ENCODE measurements at places on chromosomes 1 and 21.

DNA sequence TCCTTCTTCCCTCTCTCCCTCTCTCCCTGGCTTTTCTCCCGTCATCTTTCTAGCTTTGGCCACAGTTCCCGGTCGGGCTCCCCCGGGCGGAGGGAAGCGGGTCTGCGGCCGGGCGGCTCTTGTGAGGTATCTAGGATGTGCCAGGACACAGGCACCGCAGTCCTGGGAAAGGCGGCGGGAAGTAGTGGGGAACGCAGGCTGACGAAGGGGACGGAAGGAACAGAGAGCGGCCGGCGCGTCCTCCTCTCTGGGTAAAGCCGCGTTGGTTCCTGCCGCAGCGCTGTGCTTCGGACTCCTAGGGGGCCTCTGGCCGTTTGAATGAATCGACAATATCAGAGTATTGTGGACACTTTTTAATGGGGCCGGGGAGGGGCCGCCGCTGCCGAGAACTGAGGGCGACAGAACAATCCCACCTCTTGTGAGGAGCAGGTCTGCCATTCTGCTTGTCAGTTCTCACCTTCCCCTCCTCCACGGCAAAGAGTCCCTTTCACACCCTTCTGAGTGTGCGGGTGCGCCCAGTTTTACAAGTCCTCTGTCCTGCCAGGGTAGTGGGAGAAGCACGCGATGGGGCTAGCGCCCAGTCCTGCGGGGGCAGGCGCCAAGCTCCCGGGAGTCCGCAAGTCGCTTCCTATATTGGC is 1.2 kb upstream of the LHX9 start:
- DNase-seq: peak; percentile 60

DNA sequence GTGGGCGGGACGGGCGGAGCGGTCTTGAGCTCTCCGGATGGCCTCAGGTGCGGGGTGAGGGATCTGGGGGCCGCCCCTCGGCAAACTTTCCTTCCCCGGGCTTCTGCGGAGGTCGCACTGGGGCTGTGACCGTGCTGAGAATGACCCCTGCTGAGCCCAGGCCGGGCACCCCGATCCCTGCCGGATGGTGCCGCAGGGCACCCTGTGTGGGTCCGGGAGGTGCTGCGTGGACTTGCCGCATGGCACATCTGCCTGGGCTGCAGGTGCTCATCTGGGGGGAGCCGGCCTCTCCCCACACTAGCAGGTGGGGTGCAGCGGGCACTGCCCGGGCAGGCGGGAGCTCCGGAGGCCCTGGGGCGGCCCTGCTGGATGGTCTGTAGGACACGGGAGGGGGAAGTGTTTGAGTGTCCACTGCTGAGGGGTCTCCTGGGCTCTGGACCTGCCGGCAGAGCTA is 31.8 kb upstream of the PEX10 start:
- DNase-seq: no peak

GRCh38 chr1:43052786-43053439 is 94.2 kb upstream of the SLC2A1 start:
- DNase-seq: no peak

DNA sequence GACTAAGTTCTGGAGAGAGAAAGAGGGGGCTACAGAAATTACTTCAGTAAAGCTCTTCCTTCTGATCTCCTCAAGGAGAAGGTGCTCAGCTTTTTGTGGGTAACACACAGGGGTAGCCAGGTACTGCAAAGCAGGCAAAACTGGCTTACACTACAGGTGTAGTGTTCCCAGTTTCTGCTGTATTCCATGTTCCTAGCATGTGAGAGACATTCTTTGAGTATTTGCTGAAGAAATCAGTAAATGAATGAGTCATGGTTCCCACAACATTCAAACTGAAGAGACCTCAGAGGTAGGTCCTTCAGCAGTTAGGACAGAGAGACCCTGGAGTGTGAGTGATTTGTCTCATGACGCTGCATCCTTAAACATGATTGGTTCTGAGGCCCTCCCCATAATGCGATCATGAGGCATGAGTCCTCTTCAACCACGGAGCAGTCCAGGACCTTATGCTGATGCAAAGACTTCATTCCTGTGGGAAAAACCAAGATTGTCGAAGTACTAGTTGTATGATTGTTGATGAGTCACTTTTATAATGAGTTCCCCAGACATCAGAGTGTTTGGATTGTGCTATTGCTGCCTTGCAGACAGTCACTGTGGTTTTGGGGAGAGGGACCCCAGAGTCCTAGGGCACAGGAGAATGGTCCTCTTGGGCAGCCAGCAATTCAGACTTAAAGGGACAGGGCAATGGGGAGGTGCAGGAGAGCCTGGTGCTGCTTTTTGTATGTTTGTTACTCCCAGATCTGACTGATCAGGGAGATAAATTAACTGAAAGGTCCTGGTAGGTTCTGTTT is 2.7 kb upstream of the OR10J4 start:
- no peak for DNase-seq

DNA sequence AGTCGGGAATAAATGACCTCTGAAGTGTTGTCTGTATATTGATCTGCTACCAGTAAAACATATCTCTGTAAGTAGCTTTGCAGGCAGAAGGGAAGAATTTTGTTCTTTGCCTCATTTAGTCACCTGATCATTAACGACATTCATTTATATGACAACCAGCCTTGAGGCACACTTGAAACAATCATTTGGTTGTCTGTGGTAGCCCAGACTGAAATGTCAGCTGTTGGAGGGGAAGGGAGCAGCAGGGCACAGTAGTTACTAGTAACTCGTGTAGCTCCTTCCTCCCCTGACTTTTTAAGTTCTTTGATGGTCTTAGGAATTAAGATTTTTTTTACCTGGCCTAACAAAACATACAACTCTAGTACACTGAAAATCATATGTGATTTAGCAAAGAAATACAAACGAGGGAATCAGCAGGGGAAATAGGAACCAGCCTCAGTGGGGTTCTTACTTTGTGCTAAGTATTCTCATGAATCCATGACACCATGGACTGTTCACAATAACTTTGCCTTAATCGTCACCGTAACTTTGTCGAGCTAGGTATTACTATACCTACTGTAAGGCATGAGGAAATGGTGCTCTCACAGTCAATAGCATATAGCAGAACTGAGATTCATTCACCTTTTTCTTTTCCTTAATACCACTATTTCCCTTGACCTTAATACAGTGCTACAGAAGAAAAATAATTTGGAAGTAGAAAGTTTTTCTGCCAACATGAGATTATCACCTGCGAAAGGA is 6.4 kb downstream of the IL12RB2 start:
- DNase-seq: no peak

DNA sequence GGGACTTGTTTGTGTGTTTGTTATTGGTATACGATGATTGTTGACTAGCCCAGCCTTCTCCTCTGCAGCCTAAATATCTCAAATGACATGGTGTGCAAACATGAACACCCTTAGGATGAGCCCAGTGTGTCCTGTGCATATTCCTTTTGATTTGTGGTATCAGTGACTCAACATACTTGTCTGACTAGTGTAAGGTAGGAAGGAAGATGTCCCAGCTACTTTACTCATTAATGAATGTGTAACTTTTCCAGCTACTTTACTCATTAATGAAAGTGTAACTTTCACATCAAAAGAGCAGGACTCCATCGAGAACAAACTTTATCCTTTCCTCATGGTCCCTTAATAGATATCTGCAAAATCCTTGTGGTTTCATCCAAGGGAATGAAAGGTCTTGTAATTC is 2.7 kb upstream of the ZNF692 start:
- DNase-seq: no peak

DNA sequence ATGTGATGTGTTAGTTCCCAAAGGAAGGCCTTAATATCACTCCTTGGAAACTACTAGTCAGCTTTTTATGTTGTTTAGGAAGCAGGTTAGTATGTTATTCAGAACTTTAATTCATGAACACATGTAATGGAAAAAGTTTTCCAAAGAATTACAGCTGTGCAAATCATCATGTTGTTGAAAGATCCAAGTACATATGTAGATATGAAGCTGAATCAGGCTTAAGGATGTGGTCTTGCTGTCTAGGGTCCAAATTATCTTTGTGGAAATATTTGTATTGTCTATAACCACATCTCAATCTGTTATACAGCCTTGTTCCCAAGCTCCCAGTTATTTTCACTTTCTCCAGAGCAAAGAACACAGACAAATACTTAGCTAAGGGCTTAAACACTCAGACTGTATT is 231.6 kb downstream of the TPR start:
- DNase-seq: no peak

GRCh38 chr1:183604815-183605214 is 14.6 kb upstream of the NCF2 start:
- DNase-seq: no peak

DNA sequence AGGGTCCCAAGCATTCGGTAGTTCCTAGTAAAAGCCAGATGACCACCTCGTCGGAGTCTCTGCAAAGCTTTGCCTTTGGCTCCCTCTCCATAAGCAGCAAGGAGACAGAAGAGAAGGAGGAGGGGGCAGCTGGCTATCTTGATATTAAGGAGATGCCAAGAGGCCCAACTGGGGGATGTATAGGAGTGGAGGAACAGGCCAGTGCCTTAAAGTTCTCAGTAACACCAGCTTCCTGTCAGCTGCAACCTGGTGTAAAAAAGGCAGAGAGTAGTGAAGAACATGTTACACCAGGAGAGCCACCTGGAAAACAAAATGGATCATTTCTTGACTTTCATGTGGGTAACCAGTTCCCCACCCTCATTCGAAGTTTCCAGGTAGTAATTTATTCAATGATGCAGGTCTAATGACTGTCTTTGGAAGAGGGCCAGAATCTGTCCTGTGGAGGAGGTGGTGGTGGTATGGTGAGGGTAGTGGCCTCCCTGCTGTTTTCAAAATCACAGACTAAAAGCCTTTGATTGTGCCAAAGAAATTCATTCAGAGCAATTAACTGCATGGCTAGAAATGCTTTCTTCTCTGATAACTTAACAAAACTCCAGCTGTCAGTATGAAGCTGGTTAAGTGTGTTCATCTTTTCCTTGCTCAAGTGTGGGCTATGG is 27.3 kb downstream of the TMEM200B start:
- no peak for DNase-seq

GRCh38 chr1:58805716-58806571 is 22.1 kb upstream of the JUN start:
- DNase-seq: no peak

GRCh38 chr1:82920418-82921248 is 1078.3 kb downstream of the TTLL7 start:
- no peak for DNase-seq

- DNase-seq: no peak
These were observed 432.9 kb downstream of the PLA2G4A start for GRCh38 chr1:187261637-187262036.

DNA sequence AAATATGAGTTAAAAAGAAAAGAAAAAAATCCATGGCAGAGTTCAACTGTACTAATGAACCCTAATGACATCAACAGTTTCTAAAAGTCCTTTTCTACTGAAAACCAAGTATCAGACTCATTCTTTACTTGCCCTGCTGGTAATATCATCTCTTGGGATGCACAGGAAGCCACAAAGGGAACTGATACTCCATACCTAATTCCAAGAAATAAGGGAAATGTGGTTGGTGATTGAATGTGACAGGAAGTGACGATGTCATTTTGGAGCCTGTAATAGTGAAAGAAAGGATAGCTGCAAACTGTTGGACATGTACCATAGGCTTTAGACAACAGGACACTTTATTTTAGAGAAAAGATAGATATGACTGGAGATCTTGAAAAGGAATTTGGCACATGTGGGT is 98.7 kb upstream of the VAV3 start:
- DNase-seq: no peak

DNA sequence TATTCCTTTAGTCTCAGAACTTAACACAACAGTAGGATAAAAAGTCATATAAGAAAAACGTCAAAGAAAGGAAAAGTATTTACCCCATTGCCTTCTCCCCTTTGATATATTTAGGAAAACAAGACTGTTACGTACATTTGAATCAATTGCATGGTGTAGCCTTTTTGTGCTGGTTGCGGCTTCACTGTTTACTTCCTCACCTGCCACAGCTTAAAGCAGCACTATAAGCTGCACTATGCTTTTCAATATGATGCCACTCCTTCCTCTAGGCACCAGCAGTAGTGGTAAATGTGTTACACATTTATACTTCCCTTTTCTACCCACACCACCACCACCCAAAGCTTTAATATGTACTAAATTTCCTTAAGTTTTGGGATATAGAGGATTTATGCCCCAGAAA is 111.1 kb downstream of the ATP1B1 start:
- DNase-seq: no peak
